Right ventricle myocardium superior (tissue), 1 donor: ENCODE measurements at places on chromosomes 5 and 9.

DNA sequence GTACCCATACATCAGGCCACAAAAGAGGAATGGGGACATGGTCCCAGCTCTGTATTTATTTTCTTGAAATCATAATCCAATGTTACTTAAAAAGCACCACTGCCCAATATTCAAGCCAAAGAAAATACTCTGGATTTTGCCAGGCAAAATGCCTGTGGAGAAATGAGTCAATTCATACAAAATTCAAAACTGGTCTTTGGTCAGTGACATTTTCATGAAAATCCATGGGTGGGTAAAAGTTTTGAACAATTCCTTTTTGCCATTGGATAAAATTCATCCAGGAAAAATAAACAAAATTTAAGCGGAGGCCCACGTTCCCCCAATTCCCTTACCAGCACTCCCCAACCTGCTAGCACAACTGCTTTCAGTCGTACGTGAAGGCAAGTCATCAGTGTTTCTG is 186.2 kb downstream of the GLIS3 start:
- no peak for DNase-seq

- DNase-seq: no peak
Observed at GRCh38 chr9:131306397-131307004, 17.0 kb downstream of the PLPP7 start.

DNA sequence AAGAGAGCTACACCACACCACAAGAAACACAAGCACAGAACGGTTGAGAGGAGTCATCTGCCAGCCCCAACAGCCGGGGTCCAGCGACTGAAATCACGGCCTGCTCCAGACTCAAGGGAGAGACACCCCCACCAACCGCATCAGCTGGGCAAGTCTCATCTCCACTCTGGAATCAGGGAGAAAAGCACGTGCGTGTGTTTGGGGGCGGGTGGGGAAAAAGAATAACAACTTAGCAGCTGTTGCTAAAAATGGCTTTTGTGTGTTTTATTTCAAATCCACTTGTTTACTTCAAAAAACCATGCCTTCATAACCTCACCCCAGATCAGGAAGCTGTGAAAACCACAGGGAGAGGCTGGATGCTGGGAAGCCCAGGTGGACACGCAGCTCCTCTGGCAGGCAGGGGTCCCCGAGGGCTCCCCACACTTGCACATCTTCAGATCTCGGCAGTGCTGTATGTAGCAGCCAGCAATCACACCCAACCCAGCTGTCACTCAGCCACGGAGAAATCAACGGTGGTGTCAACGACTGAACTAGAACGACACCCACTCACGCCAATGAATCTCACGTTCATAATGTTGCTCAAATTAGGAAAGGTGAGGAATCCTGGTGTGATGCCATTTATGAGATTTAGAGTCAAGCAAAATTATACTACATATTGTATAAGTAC is 19.0 kb downstream of the PNPLA7 start:
- DNase-seq: no peak

GRCh38 chr9:110912419-110913291 is 125.6 kb downstream of the LPAR1 start:
- no peak for DNase-seq

DNA sequence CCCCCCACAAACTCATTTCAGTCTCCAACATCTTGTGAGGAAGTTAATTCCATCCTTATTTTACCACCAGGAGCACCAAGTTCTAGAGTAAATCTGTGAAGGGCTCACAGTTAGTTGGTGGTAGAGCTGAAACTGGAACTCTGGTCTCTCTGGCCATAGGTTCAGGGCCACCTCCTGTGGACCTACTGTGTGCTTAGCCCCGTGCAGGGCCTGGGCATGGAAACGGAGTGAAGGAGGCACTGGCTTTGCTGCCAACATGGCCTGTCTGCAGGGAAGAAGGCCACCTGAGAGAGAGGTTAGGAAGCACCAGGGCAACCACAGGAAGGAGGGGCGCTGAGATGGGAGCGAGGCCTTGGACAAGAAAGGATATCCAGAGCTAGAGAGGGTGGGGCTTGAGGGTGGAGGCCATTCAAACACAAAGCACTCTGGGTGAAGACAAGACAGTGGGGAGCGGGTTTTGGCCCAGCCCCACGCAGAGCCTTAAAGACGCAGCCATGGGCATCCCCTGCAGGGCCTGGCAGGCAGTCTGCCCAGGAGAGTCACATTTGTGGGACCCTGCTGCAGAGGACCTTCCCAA is 16.0 kb upstream of the DAB2IP start:
- DNase-seq: no peak

- DNase-seq: no peak
Observed at GRCh38 chr5:91359962-91360609, 23.0 kb downstream of the ARRDC3 start.
